ENCODE measurements at places on chromosomes 11 and 22. TPM values are rescaled to one million over a fixed set of nuclear protein-coding genes. Genes with fewer than 3 reads are reported as not detected.

GRCh38 chr11:11841116-11841722, 553 bp upstream of the USP47 start:
- no peak for DNase-seq
- no peak overlapping the region for H3K4me3 ChIP-seq
- no peak overlapping the region for H3K27ac ChIP-seq
- peaks cover 23% of the 10 kb centered on the region for H3K4me1 ChIP-seq

DNA sequence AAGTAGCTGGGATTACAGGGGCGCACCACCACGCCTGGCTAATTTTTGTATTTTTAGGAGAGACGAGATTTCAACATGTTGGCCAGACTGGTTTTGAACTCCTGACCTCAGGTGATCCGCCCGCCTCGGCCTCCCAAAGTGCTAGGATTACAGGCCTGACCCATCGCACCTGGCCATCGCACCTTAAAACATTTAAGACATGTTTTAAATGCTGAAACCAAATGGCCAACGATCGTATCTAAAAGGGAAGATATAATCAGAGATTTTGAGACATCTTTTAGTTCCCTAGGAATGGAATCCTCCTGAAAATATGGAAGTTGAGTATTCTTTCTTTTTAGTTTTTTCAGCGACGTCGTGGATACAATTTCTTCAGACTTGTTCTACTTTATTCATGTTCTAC, 21.8 kb upstream of the APOBEC3A start:
- H3K4me3 ChIP-seq, result no peak overlapping the region
- no peak overlapping the region for H3K27ac ChIP-seq
- peaks cover 11% of the 10 kb centered on the region for H3K4me1 ChIP-seq
- H3K27me3 ChIP-seq, result peaks cover 40% of the 10 kb centered on the region
- no peak for DNase-seq

DNA sequence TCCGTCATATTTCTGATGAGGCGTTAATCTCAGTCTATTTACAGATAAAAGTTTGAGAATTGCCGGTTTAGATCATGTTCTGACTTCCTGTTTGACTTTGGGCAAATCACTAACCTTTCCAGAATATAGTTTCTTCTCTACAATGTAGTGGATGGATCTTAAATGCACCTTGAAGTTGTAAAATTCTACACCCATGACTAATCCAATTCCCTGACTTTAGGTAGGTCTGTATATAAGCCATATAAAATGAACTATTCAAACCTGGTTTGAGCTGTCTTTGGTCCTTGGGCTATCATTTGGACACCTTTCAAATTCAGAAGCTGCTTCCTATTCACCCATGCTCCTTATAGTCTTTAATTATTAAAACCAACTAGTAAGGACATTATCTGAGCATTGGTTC, 52.2 kb upstream of the BLID start:
- no peak overlapping the region for H3K27ac ChIP-seq
- no peak overlapping the region for H3K4me3 ChIP-seq
- no peaks in the 10 kb centered on the region for H3K27me3 ChIP-seq

DNA sequence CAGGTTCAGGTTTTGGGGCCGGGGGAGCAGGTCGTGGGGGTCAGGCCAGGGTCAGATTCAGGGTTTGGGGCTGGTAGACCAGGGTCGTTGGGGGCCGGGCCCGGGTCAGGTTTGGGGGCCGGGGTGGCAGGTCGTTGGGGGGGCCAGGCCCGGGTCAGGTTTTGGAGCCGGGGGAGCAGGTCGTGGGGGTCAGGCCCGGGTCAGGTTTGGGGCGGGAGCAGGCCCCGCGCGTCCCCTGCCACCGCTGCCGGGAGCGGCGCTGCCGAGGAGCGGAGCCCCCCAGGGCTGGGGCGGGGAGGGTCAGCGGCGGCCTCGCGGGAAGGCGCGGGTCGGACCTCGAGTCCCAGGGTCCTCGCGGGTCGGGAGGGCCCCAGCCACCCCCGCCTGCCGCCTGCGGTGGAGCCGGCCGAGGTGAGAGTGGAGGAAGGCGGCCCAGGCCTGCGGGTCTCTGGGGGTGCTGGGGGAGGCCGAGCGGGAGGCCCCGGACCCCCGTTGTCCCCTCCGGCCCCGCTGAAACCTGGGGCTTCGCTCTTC, 535 bp downstream of the TRABD start:
- H3K36me3 ChIP-seq, result peaks cover 7% of the 10 kb centered on the region
- H3K4me3 ChIP-seq, result peak overlapping the region; percentile 96
- H3K27ac ChIP-seq, result peak overlapping the region; percentile 92

GRCh38 chr11:128680906-128681305, 13.0 kb upstream of the FLI1 start:
- H3K36me3 ChIP-seq, result no peaks in the 10 kb centered on the region
- H3K27me3 ChIP-seq, result peaks cover 71% of the 10 kb centered on the region
- H3K4me1 ChIP-seq, result peaks cover 28% of the 10 kb centered on the region
- H3K4me3 ChIP-seq, result no peak overlapping the region
- no peak overlapping the region for H3K27ac ChIP-seq
- no peak for DNase-seq

OTUB1 gene
- 115 TPM for total RNA-seq

DNA sequence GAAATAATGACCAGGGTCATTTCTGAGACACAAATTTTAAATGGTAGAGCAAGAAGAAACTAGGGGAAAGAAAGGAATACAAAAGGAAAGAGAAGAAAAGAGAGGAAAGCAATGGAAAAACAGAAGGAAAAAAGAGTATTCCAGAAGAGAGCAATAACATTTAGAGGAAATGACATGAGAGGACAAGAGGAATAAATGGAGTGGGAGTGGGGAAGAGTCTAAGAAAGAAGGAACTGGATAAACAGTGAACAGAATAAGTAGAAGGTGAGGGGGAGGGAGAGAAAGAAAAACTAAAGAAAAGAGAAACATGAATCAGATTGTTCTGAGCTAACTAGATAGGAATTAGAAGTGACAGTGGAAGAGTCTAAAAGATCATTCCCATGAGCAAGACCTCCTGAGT, 28.4 kb downstream of the PRDM10 start:
- no peak overlapping the region for H3K27ac ChIP-seq
- no peaks in the 10 kb centered on the region for H3K27me3 ChIP-seq
- H3K4me3 ChIP-seq, result no peak overlapping the region
- peaks cover 2% of the 10 kb centered on the region for H3K4me1 ChIP-seq
- H3K36me3 ChIP-seq, result no peaks in the 10 kb centered on the region

TMPRSS4 gene
- total RNA-seq, result not detected

NNMT gene
- not detected for total RNA-seq

GRCh38 chr11:119342362-119343130, 1.9 kb upstream of the C1QTNF5 start:
- H3K4me3 ChIP-seq, result no peak overlapping the region
- no peak overlapping the region for H3K27ac ChIP-seq
- peaks cover 5% of the 10 kb centered on the region for H3K36me3 ChIP-seq
- H3K4me1 ChIP-seq, result peaks cover 8% of the 10 kb centered on the region
- peaks cover 53% of the 10 kb centered on the region for H3K27me3 ChIP-seq

- no peak for DNase-seq
- H3K4me3 ChIP-seq, result no peak overlapping the region
- H3K4me1 ChIP-seq, result no peaks in the 10 kb centered on the region
- peaks cover 22% of the 10 kb centered on the region for H3K27me3 ChIP-seq
- H3K27ac ChIP-seq, result no peak overlapping the region
Observed at GRCh38 chr11:110123003-110123402, 29.8 kb downstream of the ZC3H12C start.

PGM2L1 gene
- total RNA-seq, result 4.9 TPM

ARHGEF17 gene
- 0.05 TPM for total RNA-seq

- no peaks in the 10 kb centered on the region for H3K36me3 ChIP-seq
- H3K27ac ChIP-seq, result peak overlapping the region; percentile 71
- H3K4me3 ChIP-seq, result no peak overlapping the region
- no peaks in the 10 kb centered on the region for H3K27me3 ChIP-seq
- H3K4me1 ChIP-seq, result no peaks in the 10 kb centered on the region
- DNase-seq, result no peak
Observed at GRCh38 chr22:30717331-30717921, 22.8 kb downstream of the OSBP2 start.

FOSL1 gene
- 32.1 TPM for total RNA-seq

DNA sequence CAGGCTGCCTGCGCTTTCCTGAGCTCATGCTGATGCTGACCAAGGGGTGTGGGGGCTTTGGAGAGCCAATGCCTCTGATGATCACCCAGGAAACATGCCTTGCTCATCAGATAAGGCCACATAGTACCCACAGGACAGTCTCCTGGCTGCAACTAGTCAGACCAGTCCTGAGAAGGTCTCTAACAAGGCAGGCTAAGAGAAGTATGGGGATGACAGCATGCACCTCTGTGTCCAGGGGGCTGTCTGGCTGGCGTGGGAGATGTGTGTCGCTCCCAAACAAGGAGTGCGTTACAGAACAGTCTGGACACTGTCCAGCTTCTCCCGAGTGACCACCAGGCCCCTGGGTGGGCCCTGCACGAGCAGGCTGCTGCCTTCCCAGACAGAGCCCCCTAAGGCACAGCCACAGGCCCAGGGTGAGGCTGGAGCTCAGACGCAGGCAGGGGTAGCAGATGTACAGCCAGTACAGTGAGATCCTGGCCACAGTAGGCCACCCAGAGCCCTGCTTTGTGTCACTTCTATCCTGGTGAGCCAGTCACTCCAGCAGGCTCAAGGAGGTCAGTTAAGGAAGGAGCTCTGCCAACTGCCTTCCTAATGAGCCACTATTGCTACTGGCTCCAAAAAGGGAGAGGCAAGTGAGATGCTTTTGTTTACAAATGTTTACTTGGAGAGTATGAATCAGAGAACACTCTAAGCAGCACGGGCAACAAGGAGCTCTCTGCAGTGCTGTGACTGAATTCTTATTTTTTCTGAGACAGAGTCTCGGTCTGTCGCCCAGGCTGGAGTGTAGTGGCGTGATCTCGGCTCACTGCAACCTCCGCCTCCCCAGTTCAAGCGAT, 66.0 kb upstream of the CLTCL1 start:
- no peak overlapping the region for H3K4me3 ChIP-seq
- DNase-seq, result no peak
- H3K27ac ChIP-seq, result no peak overlapping the region
- no peaks in the 10 kb centered on the region for H3K4me1 ChIP-seq
- peaks cover 42% of the 10 kb centered on the region for H3K36me3 ChIP-seq
- H3K27me3 ChIP-seq, result no peaks in the 10 kb centered on the region

DNA sequence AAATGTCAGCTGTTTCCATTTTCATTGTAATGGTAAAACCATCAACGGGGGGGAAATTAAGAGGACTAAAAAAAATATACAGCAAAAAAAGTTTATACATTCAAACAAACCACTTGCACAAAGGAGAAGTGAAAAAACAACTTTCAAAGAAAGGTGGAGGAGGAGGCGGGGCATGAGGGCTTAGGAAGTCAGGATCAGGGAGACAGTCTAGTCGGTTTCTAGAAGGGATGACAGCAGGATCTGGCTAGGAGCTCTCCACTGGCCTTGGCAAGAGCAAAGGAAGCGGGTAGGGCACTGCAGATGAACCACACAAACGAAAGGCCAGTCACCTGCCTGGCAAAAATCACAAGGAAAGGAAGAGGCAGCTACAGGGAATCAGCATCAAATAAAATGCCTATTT, 31.0 kb downstream of the NAP1L4 start:
- no peak for DNase-seq
- no peaks in the 10 kb centered on the region for H3K27me3 ChIP-seq
- peaks cover 82% of the 10 kb centered on the region for H3K36me3 ChIP-seq
